ENCODE measurements at places on chromosomes 6 and 20.
A peak's percentile ranks its signal among the peaks of the same experiment; 100 is the strongest.

GRCh38 chr6:154604119-154604518 is 93.6 kb upstream of the CNKSR3 start:
- DNase-seq, result no peak

- no peak for DNase-seq
These were observed 36.3 kb upstream of the CMTR1 start for GRCh38 chr6:37396571-37397180.

DNA sequence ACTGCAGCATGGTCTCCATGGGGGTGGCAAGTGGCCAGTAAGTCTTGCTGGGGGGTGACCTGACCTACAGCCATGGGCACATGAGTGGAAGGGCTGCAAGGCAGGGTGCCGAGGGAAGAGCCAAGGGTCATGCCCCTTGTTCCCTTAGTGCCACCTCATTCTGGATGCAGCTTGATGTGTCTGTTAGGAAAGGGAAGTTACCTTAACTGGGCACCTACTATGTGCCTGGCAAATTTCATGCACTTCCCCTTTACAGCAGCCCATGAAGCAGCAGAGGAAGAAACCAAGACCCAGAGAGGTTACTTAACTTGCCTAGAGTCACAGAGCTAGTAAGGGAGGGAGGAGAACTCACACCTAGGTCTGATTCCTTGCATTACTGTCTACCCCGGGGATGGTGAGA is 174.0 kb downstream of the MRPL14 start:
- DNase-seq, result no peak

- DNase-seq, result peak; percentile 17
These were observed 37.2 kb downstream of the SCML4 start for GRCh38 chr6:107786709-107787588.

- no peak for DNase-seq
These were observed 483.1 kb upstream of the JAG1 start for GRCh38 chr20:11156922-11157321.

DNA sequence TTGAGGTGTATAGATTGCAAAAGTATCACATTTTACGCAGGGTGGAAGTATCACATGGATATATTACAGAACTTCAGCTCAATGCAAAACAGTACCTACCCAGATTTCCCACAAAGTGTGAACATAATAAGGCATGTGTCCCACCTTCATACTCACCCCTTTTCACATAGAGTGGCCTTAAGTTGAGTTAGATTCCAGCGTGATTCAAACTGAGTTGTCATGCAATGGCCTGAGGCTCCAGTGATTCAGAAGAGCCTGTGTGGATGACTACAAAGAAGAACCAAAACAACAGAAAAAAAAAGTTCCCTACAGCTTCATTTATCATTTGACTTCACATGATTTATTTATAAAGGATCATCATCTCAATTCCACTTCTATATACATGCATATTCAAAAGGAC is 309.7 kb downstream of the SLC35F1 start:
- no peak for DNase-seq

DNA sequence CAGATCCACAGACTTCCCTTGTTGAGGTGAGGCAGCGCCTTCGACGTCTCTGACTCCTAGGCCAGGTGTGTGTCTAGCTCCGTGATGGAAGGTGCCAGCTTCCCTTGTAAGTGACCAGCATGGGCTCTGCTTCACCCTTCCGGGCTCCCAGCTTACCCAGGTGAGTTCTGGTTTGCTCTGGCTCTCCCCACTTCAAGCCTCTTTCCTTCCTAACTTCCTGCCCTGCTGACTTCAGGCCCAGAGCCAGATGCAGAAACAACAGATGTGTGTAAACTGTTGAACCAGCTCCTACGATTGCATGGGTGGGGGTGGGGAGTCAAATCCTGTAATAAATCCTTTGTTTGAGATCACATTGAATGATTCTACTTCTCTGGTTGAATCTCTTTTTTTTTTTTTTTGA is 51.6 kb upstream of the BMP6 start:
- DNase-seq, result no peak

DNA sequence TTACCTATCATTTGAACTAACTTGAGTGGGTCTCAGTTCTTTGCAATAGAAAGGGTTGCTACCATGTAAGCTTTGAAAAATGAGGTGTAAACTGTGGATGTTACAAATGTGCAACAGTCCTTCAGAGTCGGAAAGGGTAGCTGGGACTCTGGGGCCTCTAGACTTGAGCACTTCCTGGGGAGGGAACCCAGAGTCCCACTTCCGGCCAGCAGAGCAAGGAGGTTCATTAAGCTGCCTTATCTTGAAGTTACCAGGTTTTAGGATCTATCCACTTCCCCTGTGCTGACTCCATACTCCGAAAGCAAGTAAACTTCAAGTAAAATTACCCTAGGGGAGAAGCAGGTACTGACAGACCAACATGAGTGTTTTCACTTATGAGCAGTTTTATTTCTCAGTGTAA is 9.4 kb downstream of the TRIM10 start:
- no peak for DNase-seq

DNA sequence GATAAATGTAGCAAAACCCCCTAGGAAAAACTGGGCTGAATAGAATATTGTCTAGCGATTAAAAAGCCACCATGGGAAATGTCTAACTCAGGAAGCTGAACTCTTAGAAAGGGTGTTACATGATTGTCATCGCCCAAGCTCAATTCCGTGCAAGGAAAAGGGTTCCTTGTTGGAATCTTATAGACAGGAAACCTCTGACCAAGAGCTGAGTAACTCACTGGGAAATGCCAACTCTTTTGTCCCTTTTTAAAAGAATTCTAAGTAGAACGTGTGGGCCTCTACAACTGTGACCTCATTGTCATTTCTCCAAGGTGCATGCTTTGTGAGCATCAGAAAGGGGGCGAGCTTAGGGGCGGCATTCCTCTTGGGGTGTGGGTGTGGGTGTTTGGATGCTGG is 88.1 kb downstream of the SYNJ2 start:
- no peak for DNase-seq

- DNase-seq, result no peak
These were observed 89.9 kb downstream of the CARMIL1 start for GRCh38 chr6:25369036-25369432.

DNA sequence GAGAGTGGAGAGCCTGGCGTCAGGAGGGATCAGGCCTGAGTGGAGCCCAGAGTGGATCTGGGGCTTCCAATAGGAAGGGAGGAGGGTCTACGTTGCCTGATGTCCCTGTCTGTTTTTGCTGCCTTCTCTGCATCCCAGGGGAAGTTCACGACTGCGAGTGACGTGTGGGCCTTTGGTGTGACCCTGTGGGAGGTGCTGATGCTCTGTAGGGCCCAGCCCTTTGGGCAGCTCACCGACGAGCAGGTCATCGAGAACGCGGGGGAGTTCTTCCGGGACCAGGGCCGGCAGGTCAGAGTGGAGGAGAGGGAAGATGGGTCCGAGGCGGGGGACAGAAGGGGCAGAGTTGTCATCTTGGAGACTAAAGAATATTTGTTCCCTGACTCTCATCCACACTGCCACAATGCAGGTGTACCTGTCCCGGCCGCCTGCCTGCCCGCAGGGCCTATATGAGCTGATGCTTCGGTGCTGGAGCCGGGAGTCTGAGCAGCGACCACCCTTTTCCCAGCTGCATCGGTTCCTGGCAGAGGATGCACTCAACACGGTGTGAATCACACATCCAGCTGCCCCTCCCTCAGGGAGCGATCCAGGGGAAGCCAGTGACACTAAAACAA is 9.2 kb upstream of the GTF2H4 start:
- no peak for DNase-seq

DNA sequence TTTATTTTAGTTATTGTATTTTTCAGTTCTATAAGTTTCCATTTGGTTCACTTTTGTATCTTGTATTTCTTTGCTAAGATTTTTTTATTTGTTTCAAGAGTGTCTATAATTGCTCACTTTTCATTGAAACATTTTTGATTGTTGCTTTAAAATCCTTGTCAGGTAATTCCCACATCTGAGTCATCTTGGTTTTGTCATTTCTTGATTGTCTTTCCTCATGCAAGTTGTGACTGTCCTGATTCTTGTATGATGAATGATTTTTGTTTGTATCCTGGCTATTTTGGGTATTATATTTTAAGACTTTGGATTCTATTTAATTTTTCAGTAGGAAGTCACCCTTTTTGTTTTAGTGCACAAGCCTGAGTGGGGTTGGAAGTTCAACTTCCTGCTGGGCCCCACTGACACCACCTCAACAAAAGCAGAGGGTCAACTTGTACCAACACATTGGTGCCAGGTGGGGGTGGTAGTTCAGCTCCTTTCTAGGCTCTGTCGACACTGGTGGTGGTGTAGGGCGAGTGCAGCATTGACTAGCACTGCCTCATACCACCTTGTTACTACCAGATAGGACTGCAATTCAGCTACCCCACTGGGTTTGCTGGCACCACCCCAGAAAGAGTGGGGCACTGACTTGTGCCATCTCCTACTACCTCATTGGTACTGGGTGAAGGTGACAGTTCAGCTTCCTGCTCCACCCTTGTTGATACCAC is 8.8 kb downstream of the RSPH3 start:
- DNase-seq, result no peak

GRCh38 chr6:20481281-20481680 is 53.0 kb upstream of the CDKAL1 start:
- no peak for DNase-seq

GRCh38 chr6:116475141-116475540 is 14.0 kb downstream of the CALHM6 start:
- DNase-seq, result no peak

DNA sequence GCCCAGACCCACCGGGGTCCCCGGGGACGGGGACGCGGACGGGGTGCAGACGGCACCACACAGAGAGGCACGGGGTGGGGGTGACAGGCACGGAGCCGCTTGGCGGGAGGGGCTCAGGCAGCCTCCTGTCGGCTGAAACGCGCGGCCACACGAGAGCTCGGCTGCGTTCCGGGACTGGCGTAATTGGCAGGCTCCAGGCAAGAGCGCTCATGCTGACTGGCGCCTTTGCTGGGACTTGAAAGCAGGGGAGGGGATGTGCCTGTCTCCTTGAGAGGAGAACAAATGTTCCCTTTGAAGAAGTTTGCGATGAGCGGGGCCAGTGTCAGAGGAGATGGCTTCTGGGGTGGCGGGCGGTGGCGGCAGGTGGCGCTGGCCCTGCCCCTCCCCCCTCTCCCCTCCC is 25.8 kb downstream of the BHLHE23 start:
- DNase-seq, result peak; percentile 14

DNA sequence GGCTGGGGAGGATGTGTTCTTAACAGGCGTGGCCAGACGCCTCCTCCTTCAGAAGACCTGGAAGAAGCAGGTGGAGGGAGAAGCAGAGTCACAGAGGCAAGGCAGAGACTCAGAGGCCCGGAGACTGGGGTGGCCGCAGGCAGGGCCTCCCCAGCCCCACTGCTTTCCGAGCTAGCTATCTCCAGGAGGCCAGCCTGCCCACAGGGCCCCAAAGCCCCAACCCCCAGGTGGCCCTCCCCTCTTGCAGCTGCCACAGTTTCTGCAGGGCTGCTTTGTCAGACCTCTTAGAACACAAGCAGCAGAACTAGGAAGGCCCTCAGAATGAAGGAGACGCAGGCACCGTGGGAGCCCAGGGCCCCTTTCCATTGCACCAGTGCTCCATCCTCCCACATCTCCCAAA is 69.0 kb upstream of the MLN start:
- DNase-seq, result no peak

GRCh38 chr20:35992713-35993335 is 24.4 kb downstream of the CNBD2 start:
- DNase-seq, result peak; percentile 28

GRCh38 chr6:133286765-133287164 is 45.6 kb downstream of the EYA4 start:
- no peak for DNase-seq

DNA sequence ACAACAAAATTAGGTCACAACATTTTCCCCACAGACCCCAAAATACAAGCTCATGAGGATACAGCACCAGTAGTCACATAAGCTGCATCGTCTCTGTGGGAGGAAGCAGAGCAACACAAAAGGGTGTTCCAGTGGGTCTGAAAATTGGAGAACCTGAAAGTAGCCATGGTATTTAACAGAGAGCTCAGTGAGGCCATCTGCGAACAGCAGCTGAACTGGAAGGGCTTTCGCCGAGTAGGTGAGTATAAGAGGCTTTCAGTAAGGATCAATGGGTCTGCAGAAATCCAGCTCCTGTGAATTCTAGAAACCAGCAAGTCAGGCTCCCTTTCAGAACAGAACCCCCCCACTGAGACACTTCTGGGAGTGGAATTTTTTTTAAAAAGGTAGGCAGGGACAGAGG is 120.0 kb upstream of the RREB1 start:
- no peak for DNase-seq

- no peak for DNase-seq
These were observed 2.5 kb downstream of the WTAP start for GRCh38 chr6:159729598-159730331.

GRCh38 chr6:42947950-42948349 is 12.6 kb upstream of the GNMT start:
- no peak for DNase-seq

GRCh38 chr6:148997865-148998264 is 251.0 kb downstream of the UST start:
- no peak for DNase-seq

- no peak for DNase-seq
These were observed 425 bp downstream of the HBS1L start for GRCh38 chr6:135054226-135054568.

DNA sequence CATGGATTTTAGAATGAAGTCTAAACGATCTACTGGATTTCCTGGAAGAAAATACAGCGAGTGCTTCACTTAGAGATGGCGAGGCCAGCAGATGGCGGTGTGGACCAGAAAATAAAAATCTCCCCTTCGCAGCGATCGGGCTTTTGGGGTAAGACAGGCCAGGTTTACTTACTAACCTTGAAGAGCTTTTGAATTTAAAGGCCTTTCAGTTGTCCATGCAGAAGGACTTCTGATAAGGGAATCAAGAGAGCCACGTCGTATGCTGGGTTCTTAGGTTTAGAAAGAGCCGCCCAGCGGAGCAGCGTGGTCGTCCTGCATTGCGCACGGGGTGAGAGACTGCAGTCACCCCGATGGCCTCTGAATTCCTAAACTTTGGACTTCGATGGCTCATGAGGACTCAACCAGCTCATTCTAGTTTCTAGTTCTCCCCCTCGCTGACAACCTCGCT is 125.2 kb upstream of the RALGAPA2 start:
- peak; percentile 8 for DNase-seq

DNA sequence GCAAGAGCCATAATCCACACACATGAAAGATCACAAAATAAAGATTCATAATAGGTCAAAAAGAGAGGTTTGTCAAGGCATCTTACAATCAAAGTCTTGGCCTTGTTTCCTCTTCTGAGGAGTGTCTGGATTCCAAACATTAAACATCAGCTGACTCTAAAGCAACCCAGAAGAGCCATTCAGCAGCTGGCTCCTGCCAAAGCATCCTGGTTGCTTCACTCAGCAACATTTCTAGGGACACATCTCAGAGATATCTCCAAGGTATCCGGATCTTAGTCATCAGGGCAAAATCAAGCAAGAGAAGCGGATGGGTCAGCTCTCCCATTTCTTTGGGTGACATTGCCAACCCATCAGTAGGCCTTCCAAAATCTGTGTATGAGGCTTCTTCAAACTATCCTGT is 139.6 kb downstream of the KIF6 start:
- no peak for DNase-seq

GRCh38 chr20:10329387-10330005 is 104.5 kb downstream of the MKKS start:
- DNase-seq, result no peak

DNA sequence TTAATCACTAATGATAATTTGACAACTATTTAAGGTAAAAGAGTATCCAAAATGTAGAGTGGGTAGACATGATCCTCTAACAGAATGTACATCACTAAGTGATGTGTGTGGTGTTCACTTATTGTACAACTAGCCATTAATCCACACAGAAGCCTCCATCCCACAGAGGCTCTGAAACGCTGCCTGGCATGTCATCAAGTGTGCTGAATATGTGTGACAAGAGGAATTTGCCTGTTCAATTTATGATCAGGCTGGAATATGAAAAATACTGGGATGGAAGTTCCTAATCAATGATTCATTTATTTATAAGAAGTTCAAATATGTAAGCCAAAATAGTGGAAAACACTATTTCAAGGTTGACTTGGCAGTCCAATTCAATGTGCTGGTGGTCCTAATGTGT is 72.4 kb downstream of the BACH2 start:
- DNase-seq, result no peak

Data from T-helper 2 cell treated with Interferon-gamma antibody and Interleukin-4, amounts not matched to agents 5 μg/mL and 100 μg/mL, for 36 hours (primary cell).